ENCODE measurements at places on chromosomes 4 and X.

GRCh38 chrX:40467454-40467853, 113.3 kb upstream of the ATP6AP2 start:
- DNase-seq = no peak

DNA sequence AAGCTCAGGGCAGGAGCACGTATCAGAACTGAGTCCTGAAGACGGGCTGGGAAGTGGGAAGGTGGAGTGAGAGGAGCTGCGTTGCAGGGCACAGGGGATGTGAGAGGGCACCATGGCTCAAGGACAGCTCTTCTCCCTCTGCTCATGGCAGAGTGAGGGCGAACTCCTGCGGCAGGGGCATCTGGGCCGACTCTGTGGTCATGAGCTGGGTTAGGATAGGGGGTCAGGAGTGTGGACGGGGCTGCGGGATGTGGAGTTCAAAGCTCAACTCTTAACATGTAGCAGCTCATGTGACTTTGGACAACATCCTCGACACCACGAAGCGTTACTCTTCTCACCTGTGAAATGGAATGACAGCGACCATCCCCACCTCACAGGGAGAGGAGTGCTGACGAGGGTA, 19.4 kb upstream of the SORCS2 start:
- DNase-seq = no peak

DNA sequence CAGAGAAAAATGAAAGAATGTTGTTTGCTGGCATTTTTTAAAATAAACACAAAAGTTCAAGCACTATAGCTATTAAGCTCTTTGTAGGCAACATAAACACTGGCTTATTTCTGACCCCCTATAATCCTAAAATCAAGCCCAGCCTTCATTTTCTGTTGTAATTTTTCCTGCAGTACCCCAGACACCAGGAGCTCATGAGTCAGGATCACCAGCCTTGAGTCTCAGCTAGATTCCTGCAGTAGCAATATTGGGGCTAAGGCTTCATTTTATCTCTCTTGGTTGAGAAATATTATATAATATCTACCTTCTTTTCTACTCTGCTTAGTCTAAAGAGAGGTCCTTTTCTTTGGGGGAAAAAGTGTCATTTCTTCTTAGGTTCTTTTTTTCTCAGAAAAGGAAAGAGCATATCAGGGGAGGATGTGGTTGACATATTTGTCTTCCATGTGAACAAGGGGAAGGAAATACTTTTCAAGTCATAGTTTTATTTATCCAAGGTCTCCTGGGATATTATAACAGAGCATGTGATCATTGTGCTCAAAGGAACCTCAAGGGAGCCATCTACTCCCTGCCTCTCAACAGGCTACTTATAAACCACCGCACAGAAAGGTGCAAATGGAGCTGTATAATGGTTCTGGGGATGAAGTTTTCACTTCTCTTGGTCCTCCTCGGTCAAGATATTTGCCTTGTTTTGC, 678.3 kb upstream of the NR3C2 start:
- DNase-seq = no peak

GRCh38 chrX:150767475-150768131, 74.4 kb downstream of the MTMR1 start:
- no peak for DNase-seq

DNA sequence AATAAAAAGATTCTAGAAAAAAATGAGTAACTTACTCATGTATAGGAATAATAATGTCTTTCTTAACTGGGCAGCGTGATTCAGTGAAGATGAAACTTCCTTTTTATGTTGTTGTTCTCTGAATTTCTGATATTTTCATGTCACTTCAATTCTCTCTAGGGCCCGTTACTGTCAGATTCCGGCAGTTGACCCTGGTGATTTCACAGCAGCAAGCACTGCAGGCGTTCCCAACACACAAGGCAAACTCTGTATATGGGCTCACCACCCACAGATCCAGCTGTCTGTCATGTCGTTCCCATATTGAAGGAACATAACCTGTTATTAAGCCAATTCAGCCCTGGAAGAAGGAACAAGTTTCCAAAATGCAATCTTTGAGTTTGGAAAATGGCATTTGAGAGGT, 288.3 kb upstream of the GALNTL6 start:
- no peak for DNase-seq

GRCh38 chr4:139658586-139659382, 6.8 kb upstream of the MGST2 start:
- DNase-seq = no peak

DNA sequence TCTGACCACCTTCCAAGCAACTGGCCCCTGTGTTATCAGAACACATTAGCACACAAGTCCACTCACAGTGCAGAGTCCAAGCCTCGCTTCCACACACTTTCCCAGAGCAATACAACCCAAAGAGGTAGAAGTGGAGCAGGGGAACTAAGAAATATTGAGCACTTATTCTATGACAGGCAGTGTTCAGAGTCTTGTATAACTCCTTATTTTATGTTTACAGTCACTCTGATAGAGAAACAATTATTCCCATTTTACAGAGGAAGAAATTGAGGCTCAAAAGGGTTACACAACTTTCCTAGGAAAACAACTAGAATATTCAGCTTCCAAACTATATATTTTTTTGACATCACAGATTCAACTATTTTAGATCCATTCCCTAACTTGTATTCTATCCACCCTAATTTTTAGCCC, 18.3 kb upstream of the TMEM154 start:
- no peak for DNase-seq

GRCh38 chr4:109211671-109212070, 90.8 kb downstream of the COL25A1 start:
- no peak for DNase-seq

- DNase-seq = no peak
These were observed 17.8 kb downstream of the HMGB3 start for GRCh38 chrX:151000861-151001331.

- DNase-seq = no peak
These were observed 239.6 kb upstream of the VCX start for GRCh38 chrX:7603387-7603786.

- DNase-seq = no peak
These were observed 5.6 kb downstream of the PDGFRA start for GRCh38 chr4:54234497-54235205.

DNA sequence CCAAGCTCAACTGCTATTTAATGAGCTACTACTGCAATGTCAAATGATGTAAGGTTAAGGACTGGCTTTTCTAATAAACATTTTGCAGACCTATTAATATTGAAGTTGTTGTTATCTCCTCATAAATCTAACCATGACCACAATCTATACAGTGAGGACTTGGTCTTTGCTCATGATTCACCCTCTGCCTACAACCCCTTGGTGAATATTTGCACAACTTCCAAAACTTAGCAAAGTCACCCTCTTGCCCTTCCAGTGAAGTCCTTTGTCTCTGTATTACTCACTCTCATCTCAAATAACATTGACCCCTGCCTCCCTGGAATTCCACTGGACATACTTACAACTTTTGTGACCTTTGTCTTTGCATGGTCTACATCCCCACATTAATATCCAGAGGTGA, 204.5 kb downstream of the KCNIP4 start:
- DNase-seq = no peak

DNA sequence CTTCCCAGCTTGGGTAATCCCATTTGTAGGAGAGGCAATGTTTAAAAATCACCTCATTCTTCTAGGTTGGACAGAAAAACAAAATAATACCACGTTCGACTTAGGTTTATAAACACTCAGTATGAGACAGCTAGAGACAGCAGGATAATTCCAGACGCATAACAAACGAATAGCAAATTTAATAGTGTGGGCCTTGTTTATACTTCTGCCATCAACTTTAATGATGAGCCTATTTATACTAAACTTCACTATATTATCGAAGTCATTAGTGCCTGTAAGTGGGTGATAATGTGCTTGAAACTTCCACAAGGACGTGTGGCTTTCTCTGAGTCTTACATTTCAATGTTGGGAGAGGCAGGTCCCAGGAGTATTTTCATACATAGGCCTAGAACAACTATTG, 255.7 kb upstream of the PPARGC1A start:
- no peak for DNase-seq
